Right lobe of liver (tissue), 6 donors: ENCODE measurements at places on chromosomes 16 and 17. TPM values are rescaled to one million over a fixed set of nuclear protein-coding genes. Genes with fewer than 3 reads are reported as not detected.

The DNAH9 gene
- not detected for total RNA-seq

The OR1A1 gene
- not detected for total RNA-seq

The ABCC12 gene
- not detected for total RNA-seq

The RHBDL3 gene
- not detected for total RNA-seq

The XYLT2 gene
- total RNA-seq: 13.8 TPM

The CARD14 gene
- total RNA-seq: not detected

The HOXB4 gene
- total RNA-seq: 0.62 TPM

The EPX gene
- not detected for total RNA-seq

GRCh38 chr16:64236316-64236715 lies 885.5 kb downstream of the CDH11 start:
- no peaks in the 10 kb centered on the region for H3K36me3 ChIP-seq
- no peaks in the 10 kb centered on the region for H3K27me3 ChIP-seq
- no peak overlapping the region for H3K27ac ChIP-seq
- H3K4me1 ChIP-seq: no peaks in the 10 kb centered on the region
- no peak for DNase-seq
- H3K4me3 ChIP-seq: no peak overlapping the region

DNA sequence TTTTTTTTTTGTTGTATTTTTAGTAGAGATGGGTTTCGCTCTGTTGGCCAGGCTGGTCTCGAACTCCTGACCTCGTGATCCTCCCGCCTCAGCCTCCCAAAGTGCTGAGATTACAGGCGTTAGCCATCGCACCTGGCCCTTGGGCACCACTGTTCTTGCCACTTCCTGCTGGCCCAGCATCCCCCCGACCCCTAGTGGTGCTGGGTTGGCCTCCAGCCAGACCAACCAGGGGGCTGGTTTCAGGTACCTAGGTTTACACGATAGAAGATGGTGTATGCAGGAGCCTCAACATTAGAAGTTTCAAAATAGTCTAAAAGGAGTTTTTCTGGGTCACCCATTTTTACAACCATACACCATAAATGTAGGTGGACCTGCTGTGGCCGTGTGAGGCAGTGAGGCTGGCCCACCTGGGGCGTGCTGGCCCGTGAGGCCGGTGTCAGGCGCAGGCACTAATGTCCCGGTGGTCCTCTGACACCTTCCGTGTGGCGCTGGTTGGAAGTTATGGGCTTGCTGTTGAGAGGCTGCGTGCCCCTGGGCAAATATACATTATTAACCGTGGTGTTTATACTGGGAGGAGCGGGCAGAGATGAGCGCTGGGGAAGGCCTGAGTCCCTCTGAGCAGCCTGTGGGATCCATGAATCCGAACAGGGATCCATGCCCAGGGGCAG lies 43.5 kb downstream of the CFAP20 start:
- DNase-seq: no peak
- H3K36me3 ChIP-seq: no peaks in the 10 kb centered on the region
- H3K4me1 ChIP-seq: no peaks in the 10 kb centered on the region
- no peak overlapping the region for H3K27ac ChIP-seq
- H3K27me3 ChIP-seq: no peaks in the 10 kb centered on the region

DNA sequence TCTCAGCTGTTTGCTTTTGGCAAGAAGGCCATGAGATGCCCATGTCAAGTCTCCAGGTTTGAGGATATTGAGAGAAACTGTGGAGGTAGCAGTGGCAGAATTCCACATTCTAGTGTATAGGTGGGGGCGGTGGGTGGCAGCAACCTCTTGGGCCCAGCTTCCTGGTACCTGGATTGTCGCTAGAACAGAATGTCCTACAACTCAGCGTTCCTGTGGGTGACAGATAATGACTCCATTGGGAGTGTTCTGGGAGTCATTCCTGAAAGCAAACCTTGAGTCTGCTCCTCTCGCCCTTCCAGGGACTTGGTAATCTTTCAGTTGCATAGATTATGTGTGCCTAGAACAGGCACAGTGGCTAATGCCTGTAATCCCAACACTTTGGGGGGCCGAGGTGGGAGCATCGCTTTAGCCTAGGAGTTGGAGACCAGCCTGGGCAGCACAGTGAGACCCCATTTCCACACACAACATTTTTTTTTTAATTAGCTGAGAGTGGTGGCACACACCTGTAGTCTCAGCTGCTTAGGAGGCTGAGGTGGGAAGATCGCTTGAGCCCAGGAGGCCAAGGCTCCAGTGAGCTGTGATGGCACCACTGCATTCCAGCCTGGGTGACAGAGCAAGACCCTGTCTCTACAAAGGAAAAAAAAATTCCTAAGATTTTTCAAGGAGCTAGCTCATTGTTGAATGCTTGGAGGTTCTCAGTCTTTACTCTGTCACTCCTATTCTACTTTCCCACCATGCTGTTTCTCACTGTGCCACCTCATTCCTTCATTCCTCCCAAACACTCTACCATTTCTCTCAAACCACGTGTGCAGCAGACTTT lies 37.9 kb upstream of the METTL16 start:
- H3K36me3 ChIP-seq: no peaks in the 10 kb centered on the region
- H3K27me3 ChIP-seq: no peaks in the 10 kb centered on the region
- no peak for DNase-seq
- H3K4me1 ChIP-seq: peaks cover 13% of the 10 kb centered on the region
- no peak overlapping the region for H3K4me3 ChIP-seq

DNA sequence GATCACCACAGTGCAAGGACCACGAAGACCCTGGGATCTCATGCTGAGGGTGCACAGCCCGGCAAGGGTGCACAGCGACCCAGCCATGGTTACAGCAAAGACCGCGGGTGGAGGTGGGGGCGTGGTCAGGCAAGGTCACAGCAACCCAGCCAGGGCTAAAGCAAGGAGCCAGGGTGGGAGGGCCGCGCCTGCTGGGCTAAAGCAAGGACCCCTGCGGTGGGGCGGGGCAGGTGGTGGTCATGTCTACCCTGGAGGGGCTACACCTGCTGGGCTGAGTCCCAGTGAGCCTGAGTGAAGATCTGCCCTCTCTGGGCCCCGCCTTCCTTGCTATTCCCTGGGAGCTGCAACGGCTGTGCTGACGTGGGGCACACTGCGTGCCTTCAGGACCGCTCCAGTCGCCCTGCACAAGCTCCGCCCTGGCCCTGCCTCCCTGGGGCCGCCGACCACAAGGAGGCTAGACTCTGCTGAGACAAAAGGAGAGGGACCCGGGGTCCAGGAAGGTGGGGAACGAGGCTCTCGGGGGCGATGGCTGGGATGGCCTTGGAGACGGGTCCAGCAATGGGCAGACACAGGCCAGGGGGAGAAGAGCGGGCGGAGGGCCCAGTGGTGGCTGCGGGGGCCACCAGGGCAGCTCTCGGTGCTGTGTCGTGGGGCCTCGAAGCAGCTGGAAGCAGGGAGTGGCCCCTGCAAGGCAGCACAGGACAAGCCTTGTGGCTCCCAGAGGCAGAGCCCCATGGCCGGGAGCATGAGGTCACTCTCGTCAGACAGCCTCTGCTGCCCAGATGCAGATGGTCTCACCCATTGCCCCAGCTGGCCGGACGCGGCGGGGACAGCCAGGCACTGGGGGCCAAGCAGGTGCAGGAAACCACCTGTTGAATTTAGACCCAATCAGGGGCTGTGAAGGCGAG lies 52.8 kb downstream of the CBFA2T3 start:
- H3K4me1 ChIP-seq: no peaks in the 10 kb centered on the region
- no peaks in the 10 kb centered on the region for H3K27me3 ChIP-seq
- DNase-seq: no peak
- no peak overlapping the region for H3K4me3 ChIP-seq
- no peaks in the 10 kb centered on the region for H3K36me3 ChIP-seq

DNA sequence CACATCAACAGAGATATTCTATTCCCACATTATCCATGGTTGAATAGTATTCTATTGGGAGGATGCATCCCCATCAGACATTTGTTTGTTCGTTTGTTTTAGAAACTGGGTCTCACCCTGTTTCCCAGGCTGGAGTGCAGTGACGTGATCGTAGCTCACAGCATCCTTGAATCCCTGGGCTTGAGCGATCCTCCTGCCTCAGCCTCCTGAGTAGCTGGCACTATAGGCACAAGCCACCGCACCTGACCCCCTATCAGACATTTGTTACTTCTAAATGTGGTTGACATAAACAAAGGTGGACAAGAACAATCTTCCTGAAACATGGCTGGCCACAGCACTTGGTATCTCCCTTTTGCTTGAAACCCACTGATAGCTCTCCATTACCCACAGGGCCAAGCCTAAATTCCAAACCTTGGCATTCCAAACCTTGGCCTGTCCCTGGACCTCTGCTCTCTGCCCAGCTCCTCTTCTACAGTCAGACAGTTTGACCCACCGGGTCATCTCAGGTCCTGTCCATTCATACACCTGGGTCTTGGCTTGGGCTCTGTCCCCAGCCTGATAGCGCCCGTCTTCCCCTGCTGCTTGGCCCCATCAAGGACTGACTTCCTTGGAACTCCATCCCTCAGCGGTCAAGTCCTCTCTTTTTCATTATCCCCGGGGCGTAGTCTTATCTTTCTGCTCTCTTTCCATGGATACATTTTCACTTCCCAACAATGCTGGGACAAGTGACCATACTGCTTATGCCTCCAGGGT lies 1.5 kb upstream of the PRR29 start:
- H3K4me1 ChIP-seq: no peaks in the 10 kb centered on the region
- DNase-seq: peak; percentile 21
- H3K27me3 ChIP-seq: no peaks in the 10 kb centered on the region
- no peak overlapping the region for H3K27ac ChIP-seq
- no peaks in the 10 kb centered on the region for H3K36me3 ChIP-seq

DNA sequence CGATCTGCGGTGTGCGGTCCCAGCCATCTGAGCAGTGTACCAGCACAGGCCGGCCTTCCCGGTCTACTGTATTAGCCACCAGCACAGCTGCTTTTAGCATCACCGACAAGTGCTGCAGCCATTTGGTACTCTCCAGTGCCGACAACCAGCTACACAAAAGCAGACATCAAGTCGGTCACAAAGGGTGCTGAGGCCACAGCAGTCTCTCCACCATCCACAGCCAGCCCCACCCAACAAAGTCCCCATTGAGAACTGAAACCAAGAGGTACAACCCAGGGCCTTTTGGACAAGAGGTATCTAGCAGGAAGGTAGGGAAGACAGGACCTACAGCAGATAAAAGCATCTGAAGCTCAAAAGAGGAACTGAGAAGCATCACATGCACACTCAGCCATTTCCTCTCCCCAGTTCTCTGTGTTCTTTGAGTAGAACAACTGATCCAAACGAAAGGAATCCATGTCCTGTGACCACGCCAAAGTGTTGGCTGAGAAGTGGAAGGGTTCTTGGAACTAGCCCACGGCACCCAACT lies 9.5 kb downstream of the MTMR4 start:
- H3K4me3 ChIP-seq: no peak overlapping the region
- no peaks in the 10 kb centered on the region for H3K27me3 ChIP-seq
- H3K4me1 ChIP-seq: peaks cover 38% of the 10 kb centered on the region
- no peaks in the 10 kb centered on the region for H3K36me3 ChIP-seq
- no peak for DNase-seq

- no peak overlapping the region for H3K4me3 ChIP-seq
- no peaks in the 10 kb centered on the region for H3K36me3 ChIP-seq
- DNase-seq: no peak
- H3K4me1 ChIP-seq: no peaks in the 10 kb centered on the region
- no peak overlapping the region for H3K27ac ChIP-seq
- no peaks in the 10 kb centered on the region for H3K27me3 ChIP-seq
Measured at GRCh38 chr16:31529108-31529936, 1.6 kb downstream of the AHSP start.

GRCh38 chr17:41944943-41945342 lies 14.5 kb downstream of the ODAD4 start:
- H3K4me3 ChIP-seq: no peak overlapping the region
- H3K27me3 ChIP-seq: no peaks in the 10 kb centered on the region
- H3K36me3 ChIP-seq: no peaks in the 10 kb centered on the region
- H3K4me1 ChIP-seq: peaks cover 15% of the 10 kb centered on the region
- DNase-seq: no peak
- H3K27ac ChIP-seq: no peak overlapping the region

DNA sequence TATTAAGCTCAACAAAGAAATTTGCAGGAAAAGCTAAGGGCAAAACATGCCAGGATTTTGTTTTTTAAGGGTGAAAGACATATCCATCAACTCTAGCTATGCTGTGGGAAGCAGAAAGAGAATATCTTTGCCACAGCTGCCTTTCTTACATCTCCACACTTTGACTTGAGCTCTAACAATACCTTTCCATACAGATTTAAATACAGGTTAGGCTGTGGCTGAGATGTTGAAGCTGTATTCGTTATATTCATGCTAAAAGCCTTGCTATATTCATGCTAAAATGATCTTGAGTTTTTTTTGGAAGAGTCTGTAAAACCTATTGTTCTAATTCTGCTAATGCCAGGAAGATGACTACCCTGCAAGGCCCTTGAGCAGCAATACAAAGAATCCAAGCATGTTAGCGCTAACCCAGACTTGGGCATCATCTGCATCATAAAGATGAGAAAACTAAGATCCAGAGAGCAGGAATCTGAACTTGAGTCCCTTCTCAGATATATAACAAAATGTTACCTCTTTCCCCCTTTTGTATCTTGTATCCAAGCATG lies 204.8 kb upstream of the C17orf78 start:
- no peak overlapping the region for H3K4me3 ChIP-seq
- no peak for DNase-seq
- no peaks in the 10 kb centered on the region for H3K4me1 ChIP-seq
- H3K36me3 ChIP-seq: no peaks in the 10 kb centered on the region

GRCh38 chr17:13538841-13539411 lies 62.8 kb downstream of the HS3ST3A1 start:
- DNase-seq: no peak
- H3K4me1 ChIP-seq: no peaks in the 10 kb centered on the region

DNA sequence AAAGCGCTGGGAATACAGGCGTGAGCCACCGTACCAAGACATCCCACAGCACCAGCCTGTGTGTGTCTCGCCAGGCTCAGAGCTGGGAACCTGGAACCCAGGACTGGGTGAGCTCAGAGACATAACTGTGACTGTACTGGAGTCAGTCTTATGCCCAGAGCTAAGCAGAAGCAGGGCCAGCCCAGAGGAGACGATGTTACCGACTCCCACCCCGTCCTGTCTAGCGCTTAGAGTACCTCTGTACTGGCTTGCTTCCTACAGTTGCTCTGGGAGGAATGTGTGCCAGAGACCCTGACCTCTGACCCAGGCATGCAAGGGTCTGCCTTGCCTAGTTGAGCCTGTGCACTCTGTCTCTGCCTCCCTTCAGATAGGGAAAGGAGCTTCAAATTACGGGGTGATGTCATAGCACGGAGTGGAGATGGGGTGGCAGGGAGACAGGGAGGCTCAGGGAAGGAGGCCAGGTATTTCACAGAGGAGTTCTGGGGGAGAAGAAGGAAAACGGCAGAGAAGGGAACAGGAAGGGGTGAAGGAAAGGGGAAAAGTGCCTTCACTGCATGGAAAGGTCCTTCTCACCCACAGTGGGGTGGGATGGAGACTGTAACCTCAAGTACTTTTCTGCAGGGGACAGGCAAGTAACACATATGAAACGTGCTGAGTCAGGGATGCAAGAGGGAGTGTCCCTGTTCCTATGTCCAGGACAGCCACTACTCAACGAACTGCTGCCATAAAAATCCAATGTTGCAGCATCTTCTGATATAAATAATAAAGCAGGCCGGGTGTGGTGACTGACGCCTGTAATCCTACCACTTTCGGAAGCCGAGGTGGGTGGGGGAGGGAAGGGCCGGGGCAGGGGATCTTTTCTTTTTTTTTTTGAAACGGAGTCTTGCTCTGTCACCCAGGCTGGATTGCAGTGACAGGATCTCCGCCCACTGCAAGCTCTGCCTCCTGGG lies 5.8 kb upstream of the ARMC5 start:
- H3K4me1 ChIP-seq: no peaks in the 10 kb centered on the region
- H3K4me3 ChIP-seq: no peak overlapping the region
- no peaks in the 10 kb centered on the region for H3K27me3 ChIP-seq
- no peak overlapping the region for H3K27ac ChIP-seq
- H3K36me3 ChIP-seq: no peaks in the 10 kb centered on the region
- DNase-seq: no peak

GRCh38 chr17:1038459-1039122 lies 41.7 kb downstream of the TIMM22 start:
- H3K36me3 ChIP-seq: no peaks in the 10 kb centered on the region
- no peak for DNase-seq
- no peak overlapping the region for H3K4me3 ChIP-seq
- peak overlapping the region; percentile 38 for H3K27ac ChIP-seq
